ENCODE measurements at places on chromosomes 2 and 18.
A peak's percentile ranks its signal among the peaks of the same experiment; 100 is the strongest.

- no peak for DNase-seq
Measured at GRCh38 chr2:225867071-225867470, 467.6 kb downstream of the NYAP2 start.

DNA sequence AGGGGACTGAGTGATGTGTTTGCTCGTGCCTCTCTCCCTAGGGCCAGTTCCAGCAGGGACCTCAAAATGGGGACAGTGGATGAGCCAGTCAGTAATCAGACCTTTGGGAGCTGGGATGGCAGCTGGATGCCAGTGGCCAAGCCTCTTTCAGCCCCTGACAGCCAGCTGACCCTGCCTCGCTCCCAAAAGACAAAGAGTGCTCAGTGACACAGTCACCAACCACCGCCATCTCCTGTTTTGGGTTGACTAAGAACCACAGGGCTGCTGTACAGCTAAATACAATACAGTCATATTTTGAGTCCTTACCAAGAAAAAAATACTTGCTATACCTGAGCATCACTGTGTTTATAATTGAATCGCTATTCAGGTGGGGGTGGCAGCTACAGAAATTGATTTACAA, 75.7 kb downstream of the POU3F3 start:
- no peak for DNase-seq

- peak; percentile 86 for DNase-seq
Measured at GRCh38 chr18:22930089-22930713, 2.9 kb upstream of the RBBP8 start.

GRCh38 chr2:23824777-23825212, 102.1 kb downstream of the ATAD2B start:
- peak; percentile 28 for DNase-seq

GRCh38 chr2:69139778-69140670, 127.0 kb downstream of the ANTXR1 start:
- no peak for DNase-seq

DNA sequence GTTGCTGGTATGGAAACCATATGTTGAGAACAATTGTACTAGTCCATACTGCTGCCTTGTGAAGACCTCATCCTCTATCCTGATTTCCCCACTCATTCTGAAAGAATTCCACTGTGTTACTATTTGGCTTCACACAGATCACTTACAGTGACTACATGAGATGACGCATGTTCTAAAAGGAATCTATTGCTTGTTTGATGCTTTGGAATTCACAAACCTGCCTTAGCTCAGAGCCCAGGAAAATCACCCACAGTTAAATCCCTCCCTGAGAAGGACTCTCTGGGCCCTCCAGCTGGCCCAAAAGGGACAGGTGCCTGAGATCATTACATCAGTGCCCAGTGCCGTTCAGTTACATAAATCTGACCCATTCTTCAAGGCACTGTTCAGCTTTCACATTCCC, 45.3 kb downstream of the KLHL29 start:
- DNase-seq = no peak

- no peak for DNase-seq
Measured at GRCh38 chr2:159046966-159047365, 78.5 kb downstream of the TANC1 start.

DNA sequence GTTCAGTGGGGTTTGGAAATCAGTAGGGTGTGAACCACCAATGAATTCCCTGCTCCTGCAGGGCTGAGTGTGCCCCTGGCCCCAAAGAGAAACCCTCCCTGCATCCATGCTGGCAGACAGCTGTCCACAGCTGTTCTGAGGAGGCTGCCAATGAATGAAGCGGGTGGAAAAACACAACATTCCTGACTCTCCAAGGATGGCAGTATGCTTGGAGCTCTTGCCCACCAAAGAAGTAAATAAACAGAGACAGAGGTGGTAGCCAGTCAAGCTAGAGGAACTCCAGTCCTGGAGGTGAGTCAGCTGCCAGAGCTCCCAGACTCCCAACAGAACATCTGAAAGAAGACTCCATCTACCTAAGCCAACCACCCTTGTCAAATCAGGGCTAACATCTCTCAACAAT, 6.2 kb downstream of the ZBTB7C start:
- no peak for DNase-seq

DNA sequence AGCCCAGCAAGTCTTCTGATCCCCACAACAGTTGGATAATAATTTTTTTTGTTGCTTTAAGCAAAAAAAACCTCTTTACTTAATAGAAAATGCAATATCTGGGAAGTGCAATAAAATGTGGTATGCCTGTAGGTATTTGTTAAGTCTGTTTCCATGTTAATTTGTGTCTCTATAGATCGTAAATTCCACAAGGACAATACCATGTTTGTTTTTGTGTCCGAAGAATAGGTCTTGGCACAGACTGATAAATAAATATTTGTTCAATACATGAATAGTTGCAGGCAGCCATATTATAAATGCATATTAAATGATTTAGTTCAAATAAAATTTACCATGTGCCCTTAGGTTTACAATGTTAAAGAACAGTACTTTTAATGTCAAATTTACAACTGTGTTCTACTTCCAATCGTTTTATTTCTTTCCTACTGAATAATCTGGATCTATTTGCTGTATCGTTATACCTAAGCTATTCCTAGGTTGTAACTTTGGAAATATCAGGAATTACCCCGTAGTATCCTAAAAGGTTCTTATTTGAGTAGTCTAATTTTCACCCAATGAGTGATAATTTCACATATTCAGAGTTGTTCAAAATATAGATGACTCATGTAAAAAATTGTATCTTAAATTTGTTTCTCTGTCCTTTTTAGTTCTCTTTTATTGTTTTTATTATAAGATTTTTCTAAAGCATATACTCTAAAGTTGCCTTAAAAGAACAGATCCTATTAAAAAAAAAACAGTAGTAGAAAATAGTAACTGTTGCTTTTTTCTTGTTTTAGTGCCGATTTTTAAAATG, 151.8 kb downstream of the EHBP1 start:
- DNase-seq = no peak

DNA sequence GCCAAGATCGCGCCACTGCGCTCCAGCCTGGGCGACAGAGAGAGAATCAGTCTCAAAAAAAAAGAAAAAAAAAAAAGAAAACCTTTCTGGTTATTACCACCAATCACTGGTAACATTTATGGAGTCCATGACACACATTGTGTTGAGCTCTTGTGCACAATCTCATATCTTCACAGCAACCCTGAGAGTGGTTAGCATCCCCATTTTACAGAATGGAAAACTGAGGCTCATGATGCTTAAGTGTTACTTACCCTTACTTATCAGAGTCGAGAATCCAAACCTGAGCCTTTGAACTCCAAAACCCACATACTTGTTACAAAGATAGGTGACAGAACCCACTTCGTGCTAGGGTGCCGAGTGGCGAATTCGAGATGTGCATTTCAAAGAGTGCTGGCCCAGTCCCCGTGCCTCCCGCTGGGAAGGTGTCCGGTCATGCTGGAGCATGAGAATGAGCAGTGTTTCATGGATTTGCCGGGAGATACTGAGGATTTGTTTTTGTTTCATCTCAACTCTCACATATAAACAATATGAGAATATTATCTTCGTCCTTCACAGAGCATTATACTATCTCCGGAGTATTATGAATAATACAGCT, 50.9 kb downstream of the CYP27C1 start:
- no peak for DNase-seq

GRCh38 chr2:181446985-181447384, 10.2 kb upstream of the ITGA4 start:
- no peak for DNase-seq

- no peak for DNase-seq
Measured at GRCh38 chr2:182522972-182523473, 96.2 kb upstream of the PDE1A start.
